ENCODE measurements at places on chromosomes 4 and X.

DNA sequence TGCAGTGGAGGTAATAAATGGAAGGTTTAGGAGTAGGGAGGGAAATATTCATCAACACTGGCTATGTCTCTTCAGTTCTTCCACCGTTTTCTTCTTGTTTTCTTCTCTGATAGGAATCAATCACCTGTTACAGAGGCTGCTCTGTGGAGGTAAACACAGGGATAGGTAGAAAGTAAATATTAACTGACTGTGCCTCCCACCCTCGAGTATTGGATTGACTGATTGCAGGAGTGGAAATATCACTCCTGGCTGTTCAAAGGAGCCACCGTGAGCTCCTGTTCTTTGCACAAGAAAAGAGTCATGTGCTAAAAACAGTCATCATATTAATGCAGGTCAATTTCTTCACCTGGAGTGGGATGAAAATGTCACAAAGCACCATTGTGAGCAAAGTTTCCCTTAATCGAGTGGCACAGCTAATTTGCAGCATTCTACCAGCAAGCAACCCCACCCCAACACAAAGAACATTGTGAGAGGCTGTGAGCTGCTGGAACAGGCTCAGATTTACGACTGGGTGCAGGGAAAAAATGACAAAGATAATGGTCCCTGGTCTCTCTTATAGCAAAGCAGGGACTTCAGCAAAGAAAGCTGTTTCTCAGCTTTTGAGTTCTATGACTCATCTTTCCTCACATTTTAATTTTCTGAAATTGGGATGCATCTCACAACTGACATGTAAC, 113.7 kb upstream of the TSPAN5 start:
- no peak for DNase-seq

DNA sequence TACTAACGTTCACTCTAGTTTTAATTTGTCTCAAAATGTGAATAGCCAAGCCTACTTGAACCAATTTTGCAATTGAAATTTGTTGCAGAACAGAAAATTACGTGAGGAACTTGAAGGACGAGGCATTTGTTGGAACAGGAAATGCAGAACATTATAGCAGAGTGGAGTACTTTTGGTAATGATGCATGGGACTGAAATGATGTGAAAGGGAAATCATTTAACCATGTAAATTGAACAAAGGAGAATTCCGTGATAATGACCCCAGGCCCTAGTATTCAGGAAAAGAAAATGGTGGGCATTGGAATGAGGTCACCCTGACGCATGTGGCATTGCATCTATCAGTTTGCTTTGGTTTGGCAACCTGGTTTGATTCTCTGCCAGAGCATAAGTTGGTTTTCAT, 44.9 kb upstream of the BEND4 start:
- no peak for DNase-seq

DNA sequence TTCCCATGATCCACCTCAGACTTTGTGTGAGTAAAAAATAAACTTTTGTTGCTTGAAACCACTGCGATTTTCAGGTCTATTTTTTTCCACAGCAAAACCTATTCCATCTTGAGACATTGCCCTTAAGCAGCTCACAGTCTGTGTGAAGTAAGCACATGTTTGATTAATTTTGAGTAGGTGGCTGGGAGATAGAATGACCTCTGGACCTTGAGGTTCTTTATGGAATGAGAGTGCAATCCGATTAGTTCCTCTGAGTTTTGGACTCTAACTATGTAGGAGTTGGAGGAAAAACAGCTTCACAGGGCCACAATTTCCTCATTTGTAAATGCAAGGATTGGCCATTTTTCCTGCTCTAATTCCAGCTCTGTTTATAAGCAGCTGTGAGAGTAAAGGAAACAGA, 234.1 kb upstream of the IGFBP7 start:
- no peak for DNase-seq

DNA sequence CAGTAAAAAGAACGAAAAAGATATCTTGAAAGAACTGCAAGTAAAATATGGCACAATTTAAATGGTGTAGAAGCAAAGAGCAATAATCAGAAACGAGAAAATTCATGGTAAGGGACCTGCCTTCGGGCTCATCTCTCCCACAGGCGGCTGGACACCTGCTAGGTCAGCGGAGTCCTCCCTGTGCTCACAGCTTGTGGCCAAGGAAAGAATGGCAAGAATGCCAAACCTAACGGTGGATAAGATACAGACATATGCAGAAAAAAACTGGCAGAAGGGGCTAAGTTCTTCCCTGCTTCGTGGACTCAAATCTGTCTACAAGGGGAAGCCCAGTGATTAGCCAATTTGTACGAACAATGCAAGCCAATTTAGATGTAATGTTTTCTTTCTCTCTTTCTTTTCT, 152.1 kb upstream of the VCX start:
- DNase-seq: no peak

DNA sequence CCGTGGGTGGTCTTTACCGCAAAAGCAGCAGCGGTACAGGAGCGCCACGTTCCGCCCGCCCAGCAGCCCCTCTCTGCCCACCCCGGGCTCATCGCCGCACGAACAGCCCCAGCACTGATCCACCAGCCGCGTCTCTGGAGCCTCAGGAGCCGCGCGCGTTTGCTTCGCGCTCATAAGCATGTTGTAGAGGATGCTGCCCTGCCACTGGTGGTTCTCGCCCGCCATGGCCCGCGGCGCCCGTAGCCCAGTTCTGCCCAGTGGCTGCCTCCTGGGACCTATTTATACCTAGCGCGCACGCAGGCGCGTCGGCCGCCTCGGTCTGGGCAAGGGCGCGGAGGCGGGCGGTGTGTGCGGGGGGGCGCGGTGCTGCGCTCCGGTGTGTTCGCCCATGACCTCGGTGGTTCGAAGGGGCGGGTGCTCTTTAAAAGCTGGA, at the start of gene NR0B1:
NR0B1 (minus strand) TSS at position 252 of the 433 bp plus-strand sequence; CDS start at position 225, 27 bp downstream.
- DNase-seq: no peak

DNA sequence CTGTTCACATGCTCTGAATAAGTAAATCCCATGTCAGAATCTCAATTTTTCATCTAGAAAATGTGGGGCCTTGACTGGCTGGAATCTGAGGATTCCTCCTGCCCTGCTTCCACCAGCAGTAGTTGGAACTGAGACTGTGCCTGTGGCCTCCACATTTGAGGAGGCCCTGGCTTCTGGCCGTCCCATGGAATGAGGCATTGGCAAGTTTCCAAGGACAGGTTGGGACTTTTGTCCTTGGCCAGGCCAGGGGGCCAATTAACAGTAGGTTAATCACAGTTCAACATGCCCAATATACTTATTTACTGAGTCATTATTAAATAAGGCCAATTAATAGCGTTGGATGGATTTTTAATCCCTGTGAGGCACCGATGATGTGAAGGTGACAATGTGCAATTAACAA, 50.2 kb upstream of the GABRE start:
- DNase-seq: no peak

DNA sequence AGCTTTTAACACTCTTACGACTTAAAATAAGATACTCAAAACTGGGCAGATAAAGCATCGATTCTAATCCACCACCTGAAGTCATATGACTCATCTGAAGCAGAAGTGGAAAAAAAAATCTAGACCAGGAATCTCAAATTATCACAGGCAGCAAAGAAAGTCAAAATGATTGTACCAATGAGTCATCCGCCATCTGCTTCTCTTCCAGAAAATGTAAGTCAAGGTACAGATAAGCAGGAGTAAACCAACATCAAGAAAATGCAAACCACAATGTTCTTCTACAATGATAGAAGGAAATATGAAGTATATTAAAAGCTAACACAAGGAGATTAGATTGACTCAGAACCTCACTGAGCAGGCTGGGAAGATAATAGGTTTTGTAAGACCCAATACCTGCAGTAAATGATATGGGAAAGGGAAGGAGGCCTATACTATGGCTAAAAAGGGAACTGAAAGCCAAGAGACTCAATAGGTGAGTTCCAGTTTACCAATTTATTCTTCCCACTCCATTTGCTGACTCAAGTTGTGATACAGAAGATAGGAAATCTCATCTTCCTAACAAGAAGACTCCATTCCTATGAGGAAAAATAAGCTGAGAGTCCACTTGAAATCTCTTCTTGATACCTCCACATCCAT, 88.4 kb upstream of the TET2 start:
- peak; percentile 40 for DNase-seq

GRCh38 chr4:76011018-76011670, 3.8 kb upstream of the CXCL9 start:
- no peak for DNase-seq

GRCh38 chr4:150794706-150795105, 212.8 kb downstream of the MAB21L2 start:
- no peak for DNase-seq

DNA sequence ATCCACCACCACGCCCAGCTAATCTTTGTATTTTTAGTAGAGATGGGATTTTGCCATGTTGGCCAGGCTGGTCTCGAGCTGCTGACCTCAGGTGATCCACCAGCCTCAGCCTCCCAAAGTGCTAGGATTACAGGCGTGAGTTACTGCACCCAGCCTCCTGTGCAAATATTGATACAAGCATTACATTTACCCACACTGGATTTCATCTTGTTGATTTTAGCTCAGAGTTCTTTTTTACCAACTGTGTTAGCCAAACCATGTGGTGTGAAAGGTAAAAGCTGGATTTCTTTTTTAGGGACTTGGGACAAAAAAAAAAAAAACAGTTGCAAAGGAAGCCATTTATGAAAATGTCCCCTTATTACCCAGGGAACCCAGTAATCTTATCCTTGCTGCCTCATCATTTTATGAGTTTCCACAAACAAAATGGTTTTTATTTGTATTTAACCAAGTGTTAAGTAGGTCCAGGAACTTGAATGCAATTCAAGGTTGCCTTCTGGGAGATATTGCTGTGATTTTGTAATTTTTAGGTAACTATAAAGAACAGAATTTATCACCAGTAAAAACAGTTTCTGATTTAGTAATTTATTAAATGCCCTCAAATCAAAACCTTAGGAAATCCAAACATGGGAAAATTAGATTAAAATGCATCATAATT, 202.5 kb downstream of the PALLD start:
- DNase-seq: no peak

DNA sequence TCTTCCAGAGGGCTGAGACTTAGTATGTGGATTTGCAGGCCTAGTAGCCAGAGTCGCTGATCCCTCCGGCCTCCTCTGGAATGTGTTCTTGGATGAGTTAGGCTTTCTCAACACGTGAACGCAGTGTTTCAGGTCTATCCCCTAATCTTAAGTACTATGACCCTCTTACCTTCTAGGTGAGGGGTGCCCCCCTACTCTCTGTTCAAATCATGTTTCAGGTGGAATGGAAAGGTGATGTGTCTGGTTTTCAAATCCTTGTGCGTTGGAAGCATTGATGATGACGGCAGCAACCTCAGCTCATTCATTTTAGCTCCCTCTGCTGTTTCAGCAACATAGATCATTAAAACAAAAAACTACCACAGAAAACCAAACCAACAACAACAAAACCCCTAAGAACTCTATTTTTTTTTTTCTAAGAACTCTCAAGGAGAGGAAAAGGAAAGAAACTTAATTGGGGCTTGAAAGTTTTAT, 56.4 kb downstream of the RWDD4 start:
- peak; percentile 7 for DNase-seq

DNA sequence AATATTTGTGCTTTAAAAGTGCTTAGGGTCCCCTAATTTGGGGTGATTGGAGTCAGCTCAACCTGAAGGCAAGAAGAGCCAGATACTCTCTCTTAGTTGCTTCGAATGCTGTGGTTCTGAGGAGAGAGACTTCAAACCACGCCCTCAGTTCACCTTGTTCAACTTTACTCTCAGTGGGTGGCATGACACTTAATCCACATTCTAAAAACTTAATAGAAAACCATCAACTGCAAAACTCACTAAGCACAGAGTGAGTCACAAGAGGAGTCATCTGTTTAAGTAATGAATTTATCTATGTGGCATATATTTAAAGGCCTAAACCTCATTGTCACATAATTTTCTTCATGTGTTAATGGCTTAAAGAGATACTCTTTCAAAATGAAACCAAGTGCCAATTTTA, 99.5 kb upstream of the SLC4A4 start:
- peak; percentile 77 for DNase-seq

DNA sequence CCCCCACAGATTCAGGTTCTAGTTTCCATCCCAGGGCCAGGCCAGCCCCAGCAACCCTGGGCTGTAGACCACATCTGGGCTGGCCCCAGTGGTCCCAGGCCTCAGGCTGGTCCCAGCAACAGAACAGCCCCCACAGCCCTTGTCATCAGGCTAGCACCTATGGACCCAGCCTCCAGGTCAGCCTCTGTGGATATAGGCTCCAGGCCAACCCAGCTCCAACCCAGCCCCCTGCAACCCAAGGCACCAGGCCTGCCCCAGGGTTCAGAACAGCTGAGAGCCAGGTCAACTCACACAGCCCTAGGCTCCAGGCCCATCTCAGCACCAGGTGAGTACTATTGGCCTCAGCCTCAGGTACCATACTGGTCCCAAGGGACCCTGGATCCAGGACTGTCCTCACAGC, 155.3 kb downstream of the PWWP3B start:
- DNase-seq: no peak

GRCh38 chr4:121814756-121815155, 8.9 kb downstream of the CCNA2 start:
- DNase-seq: no peak

GRCh38 chr4:25915353-25915705, 1.3 kb downstream of the SMIM20 start:
- DNase-seq: no peak

DNA sequence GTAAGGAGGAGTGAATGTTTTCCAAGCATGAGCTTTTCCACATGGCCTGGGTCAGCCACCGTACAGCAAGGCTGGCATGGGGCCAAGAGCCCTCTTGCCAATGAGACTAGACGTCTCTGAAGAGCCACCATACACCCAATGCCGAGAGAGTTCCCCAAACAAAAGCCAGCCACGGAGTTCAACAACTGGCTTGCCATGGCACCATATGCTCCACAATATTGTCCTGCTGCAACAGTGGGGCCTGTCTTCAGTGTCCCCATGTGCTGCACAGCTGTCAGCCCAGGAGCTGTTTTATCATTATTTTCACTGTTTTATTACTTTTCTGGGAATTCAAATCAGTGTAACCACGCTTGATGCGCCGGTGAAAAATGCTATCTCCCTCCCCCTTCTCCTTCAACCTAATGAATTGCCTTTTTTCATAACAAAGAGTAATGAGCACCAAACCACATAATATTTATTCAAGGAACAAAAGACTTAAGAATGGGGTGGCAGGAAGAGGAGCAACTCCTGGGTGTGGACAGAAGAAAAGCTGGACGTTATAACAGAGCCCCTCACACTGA, 18.4 kb downstream of the MAML3 start:
- peak; percentile 74 for DNase-seq

DNA sequence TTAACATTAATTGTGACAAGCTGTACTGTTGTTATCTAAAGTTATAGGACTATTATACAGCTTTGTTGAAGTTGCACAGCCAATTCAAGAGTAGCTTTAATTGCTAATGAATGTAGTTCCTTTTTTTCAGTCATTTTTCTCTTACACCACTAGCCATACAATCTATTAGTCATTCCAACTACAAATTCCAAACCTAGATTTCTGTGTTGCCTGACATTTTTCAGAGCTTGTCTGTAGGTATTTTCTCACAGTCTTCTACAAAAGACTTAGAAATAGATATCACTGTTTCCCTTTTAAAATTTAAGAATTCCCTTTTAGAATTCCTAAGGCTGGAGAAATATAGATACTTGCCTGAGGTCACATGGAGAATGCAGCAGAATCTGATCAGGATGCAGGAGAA, 307.0 kb upstream of the HS3ST1 start:
- no peak for DNase-seq

- DNase-seq: peak; percentile 99
Measured at GRCh38 chr4:53476232-53477037, 99.0 kb downstream of the FIP1L1 start.

- DNase-seq: peak; percentile 95
Measured at GRCh38 chr4:2330091-2331042, 68.5 kb upstream of the MXD4 start.

- DNase-seq: no peak
Measured at GRCh38 chr4:39609454-39609931, 29.2 kb downstream of the SMIM14 start.
